ENCODE measurements at places on chromosomes 5 and 9.

- no peak for DNase-seq
Measured at GRCh38 chr9:96163161-96163560, 138.8 kb downstream of the HSD17B3 start.

DNA sequence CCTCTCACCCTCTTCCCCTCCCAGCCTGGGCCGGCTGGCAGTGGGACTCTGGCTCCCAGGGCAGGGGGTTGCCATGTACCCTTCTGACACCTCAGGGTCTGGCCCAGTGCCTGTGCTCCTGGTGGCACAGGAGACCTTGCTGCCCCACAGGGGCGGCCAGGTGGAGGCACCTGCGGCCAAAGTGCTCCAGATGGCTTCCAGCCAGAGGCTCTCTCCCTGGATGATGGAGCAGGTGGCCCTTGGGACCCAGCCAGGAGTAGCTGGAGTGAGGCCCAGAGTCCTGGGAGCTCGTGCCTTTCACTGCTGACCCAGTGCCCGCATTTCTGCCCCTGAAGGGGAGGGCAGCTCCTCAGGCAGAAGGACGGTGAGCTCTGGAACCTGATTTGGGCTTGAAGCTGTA, 87.3 kb downstream of the NTNG2 start:
- DNase-seq = no peak

DNA sequence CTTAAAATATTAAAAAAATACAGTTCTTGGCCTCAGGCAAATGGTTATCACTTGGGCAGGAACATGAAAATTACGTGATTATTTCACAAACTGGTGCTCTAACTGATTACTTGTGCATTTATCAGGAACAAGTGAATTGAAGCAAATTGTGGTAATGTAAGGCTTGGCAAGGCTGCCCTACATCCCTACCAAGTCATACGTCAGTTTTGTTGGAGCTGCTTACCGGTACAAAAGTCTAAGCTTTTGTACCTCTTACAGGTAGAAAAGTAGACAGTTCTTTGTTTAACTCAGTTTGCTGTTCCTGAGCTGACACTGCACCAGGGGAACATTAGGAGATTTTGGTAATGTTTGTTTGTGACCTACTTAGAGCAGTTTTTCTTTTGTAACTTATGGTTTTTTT, 2.2 kb downstream of the G3BP1 start:
- no peak for DNase-seq

- DNase-seq = no peak
Measured at GRCh38 chr5:154384480-154385235, 61.1 kb upstream of the SAP30L start.

GRCh38 chr5:2908086-2908485, 156.6 kb upstream of the IRX2 start:
- DNase-seq = no peak

DNA sequence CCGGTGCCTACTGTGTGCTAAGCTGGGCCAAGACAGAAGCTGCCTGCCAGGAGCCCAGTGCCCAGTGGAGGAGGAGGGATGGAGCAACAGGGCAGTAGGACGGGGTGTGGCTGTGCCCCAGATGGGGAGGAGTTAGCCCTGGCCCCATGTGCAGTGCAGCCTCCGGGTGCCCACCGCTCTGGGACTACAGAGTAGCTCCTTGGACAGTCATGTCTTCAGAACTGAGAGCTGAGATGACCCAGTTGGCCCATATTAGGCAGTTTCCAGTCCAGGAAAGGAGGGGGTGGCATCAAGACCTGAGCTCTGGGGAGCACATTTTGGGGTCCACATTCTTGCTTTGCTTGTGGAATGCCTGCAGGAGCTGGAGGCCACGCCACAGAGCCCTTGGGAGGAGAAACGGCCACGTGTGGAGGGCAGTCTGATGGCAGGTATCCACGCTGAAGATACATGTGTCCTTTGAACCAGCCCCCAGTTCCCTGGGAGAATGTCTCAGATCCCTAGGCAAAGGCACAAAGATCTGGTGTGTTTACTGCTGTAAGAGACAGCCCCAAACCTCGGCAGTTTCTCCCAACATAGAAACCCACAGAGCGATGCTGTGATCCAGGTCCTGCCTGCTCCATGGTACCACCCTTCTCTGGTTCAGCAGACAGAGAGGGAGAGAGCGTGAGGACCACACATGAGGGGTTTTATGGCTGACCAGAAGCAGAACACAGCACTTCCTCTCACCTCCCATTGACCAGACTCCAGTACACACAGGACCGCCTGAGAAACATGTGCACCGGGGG, 46.8 kb upstream of the FCN1 start:
- DNase-seq = no peak

DNA sequence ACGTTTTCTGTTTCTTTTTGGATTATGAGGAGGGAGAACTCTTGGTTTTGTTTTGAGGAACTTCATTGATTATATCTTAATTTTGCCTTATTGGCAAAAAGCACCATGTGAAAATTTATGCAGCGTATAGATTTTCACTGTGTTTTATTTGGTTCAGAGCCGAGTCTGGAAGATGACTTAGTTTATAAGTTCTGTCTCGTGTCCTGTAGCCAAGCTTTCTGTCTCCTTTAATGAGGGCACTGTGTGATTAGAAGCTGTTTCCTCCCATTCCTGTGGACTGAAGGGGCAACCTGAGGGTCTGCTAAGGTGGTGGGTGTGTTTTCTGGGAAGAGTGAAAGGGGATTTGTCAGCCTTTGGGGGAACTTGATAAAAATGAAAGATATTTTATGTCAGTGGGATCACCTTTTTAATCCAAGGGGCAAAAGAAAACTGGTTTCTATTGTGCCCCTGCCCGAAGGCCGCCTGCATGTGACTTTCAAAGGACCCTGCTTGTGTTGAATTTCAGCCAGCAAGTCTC, 262.1 kb downstream of the FANCC start:
- DNase-seq = no peak

GRCh38 chr5:154756868-154757813, 2.0 kb downstream of the LARP1 start:
- peak; percentile 7 for DNase-seq

DNA sequence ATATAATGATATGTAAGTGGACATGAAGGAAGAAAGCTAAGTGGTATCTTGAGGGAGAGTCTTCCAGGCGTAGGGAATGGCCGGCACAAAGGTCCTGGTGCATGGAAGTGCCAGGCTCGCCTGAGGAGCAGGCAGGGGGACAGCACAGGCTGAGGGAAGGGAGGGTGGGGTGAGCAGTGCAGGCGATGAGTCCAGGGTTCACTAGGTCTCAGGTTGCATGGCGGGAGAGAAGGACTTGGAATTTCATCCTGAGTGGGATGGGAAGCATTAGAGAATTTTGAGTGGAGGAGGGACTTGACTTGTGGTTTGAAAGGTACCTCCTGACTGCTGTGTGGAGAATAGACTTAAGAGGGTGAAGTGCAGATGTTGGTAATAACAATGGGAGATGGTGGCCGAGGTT, 268.9 kb downstream of the ARHGEF28 start:
- DNase-seq = no peak

DNA sequence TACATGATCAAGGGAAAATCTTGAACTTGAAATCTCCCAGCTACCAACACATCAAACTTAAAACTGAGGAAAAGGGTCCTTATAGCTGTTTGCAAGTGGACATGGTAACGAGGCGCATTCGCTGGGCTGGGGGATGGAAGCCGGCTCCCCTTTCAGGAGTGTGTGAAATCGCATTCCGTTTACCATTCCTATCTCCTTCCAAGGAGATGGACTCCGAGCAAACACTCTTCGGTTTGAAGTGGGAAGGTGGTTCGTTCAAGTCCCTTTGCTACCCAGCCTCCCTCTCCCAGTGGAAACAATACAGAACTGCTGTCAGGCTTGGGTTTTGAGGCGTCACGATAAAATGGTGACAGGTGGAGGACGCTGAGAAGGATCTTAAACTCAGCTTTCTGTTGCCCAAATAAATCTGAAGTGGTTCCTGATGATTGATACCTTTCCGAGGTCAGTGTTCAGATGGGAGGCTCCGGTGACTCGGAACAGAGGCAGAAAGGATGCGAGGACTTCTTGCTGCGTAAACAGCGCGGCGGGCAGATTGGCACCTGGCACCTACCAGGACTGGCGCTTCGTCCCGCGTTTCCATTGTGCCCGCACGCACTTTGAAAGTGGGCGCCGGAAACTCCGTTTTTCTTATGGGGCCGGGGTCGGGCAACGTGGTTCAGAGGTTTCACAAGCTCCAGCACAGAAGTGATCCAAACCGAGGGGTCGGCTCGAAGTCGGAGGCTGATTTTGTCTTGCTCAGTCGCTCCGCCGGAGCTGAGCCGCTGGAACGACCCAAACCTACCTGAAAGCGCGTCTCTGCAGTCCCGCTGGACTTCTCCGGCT, 7.0 kb downstream of the MSX2 start:
- no peak for DNase-seq

DNA sequence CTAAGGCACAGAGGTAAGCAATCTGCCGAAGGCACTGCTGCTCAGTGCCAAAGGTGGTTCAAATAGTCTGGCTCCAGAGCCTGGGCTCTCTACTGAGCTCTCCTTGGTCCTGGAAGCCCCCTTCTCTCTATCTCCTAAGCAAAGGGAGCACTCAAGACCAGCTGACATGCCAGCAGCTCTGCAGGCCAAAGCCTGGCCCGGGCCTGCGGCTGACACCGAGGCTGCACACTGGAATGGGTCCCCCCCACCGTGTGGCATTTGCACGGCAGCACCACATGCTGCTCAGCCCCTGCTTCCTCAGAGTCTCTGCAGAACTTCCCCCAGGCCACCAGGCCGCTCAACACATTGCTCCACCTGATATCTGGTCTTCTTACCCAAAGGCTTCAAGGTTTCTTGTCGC, 57.8 kb upstream of the GOLPH3 start:
- no peak for DNase-seq

- no peak for DNase-seq
Measured at GRCh38 chr5:62111428-62111827, 194.6 kb upstream of the KIF2A start.

GRCh38 chr9:99807956-99808355, 13.7 kb upstream of the NR4A3 start:
- DNase-seq = no peak

GRCh38 chr5:137995749-137996128, 37.1 kb downstream of the FAM13B start:
- DNase-seq = no peak

GRCh38 chr5:175321927-175322532, 122.0 kb downstream of the DRD1 start:
- DNase-seq = no peak

DNA sequence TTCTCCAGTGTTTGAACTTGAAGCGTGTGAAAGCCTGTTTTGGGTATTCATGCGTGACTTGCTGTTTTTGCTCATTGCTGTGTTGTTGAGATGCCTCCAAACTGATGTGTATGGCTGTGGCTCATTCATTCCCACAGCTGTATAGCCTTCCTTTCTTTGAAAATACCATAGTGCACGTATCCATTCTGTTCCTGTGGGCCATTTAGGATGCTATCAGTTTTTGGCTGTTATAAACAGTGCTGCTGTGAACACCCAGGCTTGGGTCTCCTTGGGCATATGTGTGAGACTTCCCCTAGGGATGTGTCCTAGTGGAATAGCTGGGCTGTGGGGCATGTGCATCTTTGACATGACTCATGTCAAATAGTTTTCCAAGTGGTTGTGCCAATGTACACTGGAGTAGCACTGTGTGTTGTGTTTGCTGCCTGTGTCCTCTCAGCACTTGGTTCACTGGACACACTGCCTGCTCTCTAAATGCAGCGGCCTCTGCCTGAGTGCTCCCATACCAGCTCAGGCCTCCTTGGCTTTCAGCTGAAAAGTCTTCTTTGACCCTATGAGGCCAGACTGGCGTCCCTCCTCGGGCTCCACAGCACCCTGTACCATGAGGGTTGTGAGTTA, 102.6 kb upstream of the TBC1D2 start:
- DNase-seq = no peak

GRCh38 chr5:5626412-5626811, 203.9 kb downstream of the ICE1 start:
- DNase-seq = no peak

DNA sequence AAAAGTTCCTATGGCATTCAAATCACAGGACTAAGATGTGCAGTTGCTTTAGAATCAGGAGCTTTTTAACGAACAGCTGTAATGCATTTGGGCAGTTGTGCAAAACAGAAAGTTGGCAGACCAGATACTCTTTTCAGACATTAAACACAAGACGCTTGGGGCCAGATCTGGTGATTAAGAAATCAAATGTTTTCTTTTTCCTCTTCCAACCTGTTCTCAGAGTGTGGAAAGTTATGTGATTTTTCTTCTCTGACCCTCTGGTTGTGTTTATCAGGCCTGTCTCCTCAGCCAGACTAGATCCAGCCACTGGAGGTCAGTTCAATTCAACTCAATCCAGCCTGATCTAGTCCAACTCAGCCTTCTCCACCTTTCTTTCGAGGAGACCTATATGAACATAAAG, 298.5 kb upstream of the PCSK5 start:
- DNase-seq = no peak

- no peak for DNase-seq
Measured at GRCh38 chr9:116868201-116868600, 181.1 kb downstream of the TRIM32 start.

DNA sequence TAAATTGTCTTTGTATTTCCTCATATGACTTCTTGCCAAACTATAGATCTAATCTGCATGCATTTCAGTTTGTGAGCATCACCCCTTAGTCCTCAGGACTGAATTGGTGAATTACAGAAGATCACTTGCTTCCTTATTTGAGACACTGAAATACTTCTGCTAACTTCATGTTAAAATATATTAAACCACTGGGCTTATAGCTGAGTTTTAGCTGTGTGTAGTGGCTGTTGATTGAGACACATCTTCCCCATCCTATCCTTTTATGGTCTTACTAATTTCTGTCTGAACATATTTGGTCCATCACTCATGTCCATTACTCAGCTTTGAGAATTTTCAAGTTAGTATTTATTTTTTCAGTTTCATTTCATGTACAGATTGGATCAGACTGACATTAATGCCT, 295.9 kb downstream of the PSAT1 start:
- DNase-seq = no peak

DNA sequence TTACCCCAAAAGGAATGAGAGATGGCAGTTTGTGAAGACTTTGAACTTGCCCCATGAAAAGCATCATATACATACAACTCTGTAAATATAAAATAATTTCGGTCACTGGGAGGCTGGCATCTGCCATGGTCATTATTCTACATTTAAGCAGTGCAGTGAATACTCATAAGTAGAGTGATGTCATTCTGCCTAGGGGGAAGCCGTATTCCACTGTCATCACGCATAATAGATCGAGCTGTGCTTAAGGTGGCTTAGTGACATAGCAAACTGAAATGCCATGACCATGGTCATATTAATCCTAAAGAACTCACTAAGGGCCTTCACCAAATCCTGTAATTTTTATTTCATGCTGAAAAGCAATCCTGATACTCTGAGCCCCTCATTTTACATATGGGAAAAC, 42.4 kb upstream of the NR4A3 start:
- no peak for DNase-seq

DNA sequence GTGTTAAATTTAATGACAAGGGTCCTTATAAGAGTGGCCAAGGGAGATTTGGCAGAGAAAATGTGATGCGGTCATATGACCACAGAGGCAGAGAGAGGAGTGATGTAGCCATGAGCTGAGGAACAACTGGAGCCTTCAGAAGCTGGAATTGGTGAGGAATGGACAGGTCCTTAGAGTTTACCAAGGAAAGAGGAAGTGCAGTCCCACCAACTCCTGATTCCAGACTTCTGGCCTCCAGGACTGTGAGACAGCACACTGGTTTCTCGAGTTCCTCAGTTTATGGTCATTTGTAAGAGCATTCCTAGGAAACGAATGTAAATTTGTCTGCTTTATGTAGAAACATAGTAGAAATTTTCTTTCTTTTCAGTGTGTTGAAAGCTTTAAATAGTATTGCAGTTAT, 410.1 kb downstream of the CDH18 start:
- DNase-seq = no peak
